ENCODE measurements at places on chromosomes 3 and 15. TPM values are rescaled to one million over a fixed set of nuclear protein-coding genes. Genes with fewer than 3 reads are reported as not detected.
A peak's percentile ranks its signal among the peaks of the same experiment; 100 is the strongest.

GRCh38 chr3:40847551-40847992 is 322.8 kb downstream of the ZNF621 start:
- DNase-seq, result peak; percentile 12

GRCh38 chr3:26058901-26059321 is 269.0 kb downstream of the OXSM start:
- no peak for DNase-seq

DNA sequence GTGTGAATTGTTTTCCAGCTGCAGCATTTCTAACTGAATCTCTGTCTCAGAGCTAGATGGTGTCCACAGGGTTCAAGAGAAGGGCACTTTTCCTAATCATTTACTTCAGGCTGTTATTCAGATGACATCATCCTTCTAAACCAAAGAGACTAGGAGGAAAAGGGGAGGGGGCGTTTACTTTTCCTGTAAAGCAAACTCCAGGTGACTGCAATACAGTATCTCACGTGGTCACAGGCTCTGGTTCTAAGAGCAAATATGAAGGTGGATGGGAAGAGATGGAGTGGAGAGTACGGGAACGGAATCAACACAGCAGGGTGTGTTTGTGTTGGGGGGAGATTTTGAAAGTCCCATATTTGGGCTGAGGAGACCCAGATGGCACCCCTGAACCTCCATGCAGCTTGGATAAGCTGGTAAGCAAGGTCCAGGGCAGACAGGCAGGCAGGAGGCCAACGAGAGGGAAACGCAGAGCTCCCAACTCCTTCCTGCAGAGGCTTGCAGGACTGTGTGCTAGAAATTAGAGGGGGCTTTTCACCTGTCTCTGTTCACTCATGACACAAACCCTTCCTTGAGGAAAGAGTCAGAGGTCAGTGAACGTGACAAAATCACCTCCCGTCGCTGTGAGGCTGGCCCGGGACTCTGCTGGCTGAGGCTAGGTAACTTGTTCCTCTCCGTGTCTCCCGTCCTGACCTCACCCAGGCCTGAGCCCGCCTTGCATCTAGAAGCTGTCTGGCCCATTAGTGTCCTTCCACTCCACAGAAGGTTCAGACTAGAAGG is 151.2 kb downstream of the OPA1 start:
- DNase-seq, result no peak

DNA sequence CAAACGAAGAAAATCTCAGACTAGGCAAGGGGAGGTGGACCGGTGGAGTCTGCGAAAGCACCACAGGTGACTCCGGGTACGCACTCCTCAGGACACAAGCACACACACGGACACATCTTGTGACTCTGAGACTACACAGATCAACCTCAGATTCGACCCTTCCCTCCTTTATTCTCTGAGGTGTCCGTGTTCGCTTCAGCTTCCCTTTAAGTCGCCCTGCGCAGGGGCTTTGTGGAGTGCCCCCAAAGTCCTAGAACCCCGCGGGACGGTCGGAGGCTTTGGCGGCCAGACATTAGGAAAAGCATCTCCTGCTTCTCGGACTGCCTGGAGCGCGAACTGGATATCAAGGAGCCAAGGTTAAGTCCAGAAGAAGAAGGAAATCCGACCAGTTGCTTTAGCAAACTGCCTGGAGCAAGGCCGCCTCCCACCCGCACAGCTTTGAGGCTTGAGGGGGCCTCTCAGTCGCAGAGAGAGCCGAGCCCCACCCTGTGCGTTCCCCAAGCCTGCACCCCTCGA is 730 bp downstream of the DGKG start:
- DNase-seq, result no peak

DNA sequence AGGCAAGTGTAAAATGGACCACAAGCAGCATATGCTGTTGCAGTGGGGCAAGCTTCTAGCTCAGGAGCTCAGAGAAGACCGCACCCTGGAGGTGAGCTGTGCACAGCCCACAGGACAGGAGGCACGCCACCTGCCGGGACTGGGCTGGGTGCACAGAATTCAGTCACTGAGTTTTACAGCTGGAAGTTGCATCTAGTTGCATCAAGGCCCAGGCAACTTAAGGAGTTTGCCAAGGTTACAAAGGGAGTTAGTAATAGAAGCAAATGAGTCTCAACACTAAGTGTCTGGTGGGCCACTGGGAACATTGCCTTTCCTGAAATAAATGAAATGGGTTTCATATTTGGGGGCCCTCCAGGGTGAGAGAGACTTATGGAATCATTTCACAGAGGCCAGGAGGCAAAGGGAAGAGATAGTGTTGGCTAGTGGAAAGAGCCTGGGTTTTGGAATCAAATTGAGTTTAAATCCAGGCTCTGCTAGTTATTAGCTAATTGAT is 36.0 kb upstream of the TIMP4 start:
- peak; percentile 31 for DNase-seq

- DNase-seq, result peak; percentile 61
Measured at GRCh38 chr3:172249039-172249438, 199.2 kb downstream of the GHSR start.

GRCh38 chr3:45608885-45609284 is 14.3 kb downstream of the LIMD1 start:
- no peak for DNase-seq

- peak; percentile 93 for DNase-seq
Measured at GRCh38 chr3:129481766-129482332, 41.8 kb downstream of the IFT122 start.

DNA sequence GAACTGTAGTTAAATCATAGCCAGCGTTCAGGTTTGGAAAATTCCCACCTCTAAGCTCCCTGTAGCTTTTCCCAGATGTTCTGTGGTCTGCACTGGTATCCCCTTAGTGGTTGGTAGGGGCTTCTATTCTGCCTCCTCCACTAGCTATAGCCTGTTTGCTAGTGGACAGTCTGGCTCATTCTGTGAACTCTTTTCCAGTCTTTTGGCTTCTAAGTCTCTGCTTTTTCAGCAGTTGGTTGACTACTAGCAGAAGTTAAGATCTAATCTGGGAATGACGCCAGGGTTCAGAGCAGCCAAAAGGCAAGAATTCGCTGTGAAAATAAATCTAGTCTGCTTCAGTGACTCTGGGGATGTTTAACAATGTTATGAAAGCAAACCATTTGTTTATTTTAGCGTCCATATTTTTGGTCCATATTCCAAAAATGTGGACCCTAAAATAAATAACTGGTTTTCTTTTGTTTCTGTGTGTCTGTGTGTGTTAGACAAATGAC is 73.7 kb upstream of the WDR72 start:
- DNase-seq, result no peak

DNA sequence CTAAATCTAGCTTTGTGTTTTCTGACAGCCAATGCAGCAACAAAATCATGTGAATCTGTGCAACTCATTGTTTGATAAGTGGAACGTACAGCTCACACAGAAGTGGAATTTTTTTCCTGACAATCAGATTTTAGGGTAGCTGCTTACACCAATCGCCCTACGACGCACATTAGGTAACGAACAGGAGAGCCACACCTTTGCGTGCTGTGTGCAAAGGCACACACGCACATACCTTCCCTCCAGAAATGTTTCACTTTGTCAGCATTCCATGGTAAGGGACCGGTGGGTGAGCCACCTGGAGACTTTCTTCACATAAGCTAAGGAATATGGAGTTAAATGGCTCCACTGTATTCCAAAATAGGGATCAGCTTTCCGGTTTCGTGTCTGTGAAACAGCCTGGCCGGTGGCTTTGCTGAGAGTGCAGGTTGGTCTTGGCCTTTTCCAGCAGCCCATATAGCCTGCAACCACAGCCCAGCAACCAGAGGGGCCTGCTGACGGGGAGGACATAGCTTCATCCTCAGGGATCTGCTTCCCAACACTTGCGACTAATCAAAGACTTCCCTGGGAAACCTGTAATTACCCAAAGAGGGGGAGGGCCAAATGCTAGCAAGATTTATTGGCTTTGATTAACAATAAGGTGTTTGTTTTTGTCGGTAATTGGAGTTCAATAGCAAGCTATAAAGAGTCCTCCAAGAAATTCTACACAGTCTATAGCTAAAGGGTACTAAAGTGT is 145.3 kb downstream of the ADAMTS17 start:
- DNase-seq, result no peak

GRCh38 chr15:63347074-63347857 is 34.4 kb downstream of the CA12 start:
- DNase-seq, result peak; percentile 39

- DNase-seq, result no peak
Measured at GRCh38 chr3:194269610-194270145, 81.5 kb downstream of the CPN2 start.

DNA sequence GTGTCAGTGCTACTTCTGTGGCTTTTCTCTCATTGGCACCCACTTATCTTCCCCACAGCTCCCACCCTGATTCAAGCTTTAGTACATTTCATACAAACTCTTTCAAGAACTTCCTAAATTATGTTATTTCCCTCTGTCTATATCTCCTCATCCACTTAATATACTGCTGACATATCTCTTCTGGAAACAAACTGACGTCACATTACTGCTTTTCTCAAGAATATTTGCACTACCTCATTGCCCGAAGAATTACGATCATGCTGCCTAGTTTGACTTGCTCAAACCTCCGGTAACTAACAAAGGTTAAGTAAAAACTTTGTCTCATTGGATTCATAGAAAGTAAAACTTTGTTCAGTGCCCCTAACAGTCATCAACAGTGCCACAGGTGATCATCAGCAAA is 76.5 kb downstream of the STAC start:
- no peak for DNase-seq

DNA sequence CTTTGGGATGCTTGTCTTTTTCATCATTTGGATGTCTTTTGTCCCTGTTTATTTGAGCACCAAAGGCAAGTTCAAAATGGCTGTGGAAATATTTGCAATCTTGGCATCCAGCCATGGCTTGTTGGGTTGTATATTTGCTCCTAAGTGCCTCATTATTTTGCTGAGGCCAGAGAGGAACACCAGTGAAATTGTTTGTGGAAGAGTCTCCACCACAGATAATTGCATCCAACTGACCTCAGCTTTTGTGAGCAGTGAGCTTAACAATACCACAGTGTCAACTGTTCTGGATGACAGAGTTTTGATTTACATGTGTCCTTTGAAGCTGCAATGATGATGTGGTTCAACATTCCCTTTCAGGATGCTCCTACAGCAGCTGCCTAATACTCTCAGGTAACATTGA is 83.0 kb upstream of the KCNAB1 start:
- no peak for DNase-seq

- DNase-seq, result no peak
Measured at GRCh38 chr3:15427981-15428380, 583 bp downstream of the EAF1 start.

- no peak for DNase-seq
Measured at GRCh38 chr3:195829897-195830254, 18.1 kb upstream of the MUC4 start.

GRCh38 chr3:23096041-23096440 is 107.1 kb upstream of the UBE2E2 start:
- DNase-seq, result no peak

GRCh38 chr3:179348325-179349013 is 960 bp downstream of the MFN1 start:
- peak; percentile 35 for DNase-seq

DNA sequence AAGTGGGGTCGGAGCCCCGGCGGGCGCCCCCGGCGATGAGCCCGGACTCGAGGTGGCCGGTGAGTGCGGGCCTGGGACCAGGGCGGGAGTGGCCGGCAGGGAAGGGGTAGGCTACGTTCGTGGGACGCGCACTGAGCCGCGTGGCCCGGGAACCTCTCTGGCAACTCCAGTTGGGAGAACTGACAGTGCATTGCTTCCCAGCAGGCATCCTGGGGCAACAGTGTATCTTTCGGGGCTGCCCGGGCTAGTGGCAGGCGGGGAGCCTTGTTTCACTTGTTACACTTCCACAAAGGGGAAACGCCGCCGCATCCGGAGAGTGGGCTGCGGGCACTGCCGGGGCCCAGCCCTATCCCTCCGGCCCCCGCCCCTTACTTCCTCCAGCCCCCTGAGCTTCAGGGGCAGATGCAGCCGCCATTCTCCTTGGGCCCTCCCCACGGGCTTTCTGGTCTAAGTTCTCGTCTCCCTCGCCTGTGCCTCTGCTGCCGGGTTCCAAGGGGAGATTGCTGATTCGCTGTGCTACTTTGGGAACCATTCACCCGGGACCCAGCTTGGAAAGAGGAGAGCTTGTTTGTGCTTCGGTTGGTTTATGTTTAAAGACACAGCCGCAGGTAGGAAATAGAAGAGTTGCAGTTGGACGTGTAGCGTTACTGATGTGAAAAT is 675 bp downstream of the BRPF1 start:
- no peak for DNase-seq

GRCh38 chr3:111764645-111765091 is 94.4 kb upstream of the PHLDB2 start:
- DNase-seq, result peak; percentile 77

GRCh38 chr3:38346587-38347410 is at the start of gene XYLB:
XYLB (plus strand) TSS chr3:38346785; CDS start chr3:38346869, 84 bp downstream.
- peak; percentile 75 for DNase-seq

GRCh38 chr3:63654931-63655330 is 2.5 kb downstream of the SNTN start:
- no peak for DNase-seq

DNA sequence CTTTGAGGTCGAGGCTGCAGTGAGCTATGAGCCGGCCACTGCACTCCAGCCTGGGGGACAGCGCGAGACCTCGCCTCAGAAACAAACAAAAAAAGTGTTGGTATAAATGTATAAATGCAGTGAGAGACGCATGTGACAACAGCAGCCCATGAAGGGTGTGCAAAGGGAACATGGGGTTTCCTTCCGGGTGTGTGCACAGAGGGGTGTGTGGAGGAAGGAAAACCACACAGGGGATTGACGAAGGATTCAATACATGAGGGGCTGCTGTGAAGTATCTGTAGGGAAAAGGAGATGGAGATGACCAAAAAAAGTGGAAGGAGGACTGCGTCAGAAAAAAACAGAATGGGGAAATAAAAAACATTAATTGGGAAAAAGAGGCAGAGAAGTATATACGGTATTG is 1.1 kb downstream of the MTFMT start:
- no peak for DNase-seq

DNA sequence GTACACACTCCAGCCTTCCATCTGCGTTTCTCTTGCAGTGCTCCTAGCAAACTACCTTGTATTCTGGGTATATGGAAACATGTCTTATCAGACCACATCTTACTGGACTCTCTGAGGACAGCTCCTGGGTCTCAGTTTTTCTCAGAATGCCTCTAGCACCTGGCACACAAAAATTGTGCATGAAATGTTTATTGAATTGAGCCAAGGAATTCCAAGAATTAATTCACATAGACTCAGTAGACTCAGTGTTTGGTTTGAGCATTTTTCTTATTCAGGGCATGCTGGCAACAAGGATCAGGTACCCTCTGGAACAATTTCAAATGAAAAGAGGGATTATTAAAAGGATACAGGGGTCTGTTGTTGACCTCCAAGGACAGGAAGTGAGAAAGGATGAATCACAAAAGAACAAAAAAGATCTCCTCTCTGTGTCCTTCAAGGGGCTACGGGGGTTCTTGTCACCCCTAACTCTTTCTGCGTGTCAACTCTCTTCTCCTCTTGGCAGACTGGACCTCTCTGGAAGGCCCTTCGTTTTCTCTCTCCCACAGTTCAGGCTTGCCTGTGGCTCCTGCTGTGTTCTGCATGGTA is 270.0 kb upstream of the HES1 start:
- DNase-seq, result no peak

- DNase-seq, result no peak
Measured at GRCh38 chr3:144626835-144627234, 655.2 kb downstream of the DIPK2A start.

Gene MYRIP
- total RNA-seq, result not detected

Gene CTXN2
- not detected for total RNA-seq

Gene C3orf70
- total RNA-seq, result 0.05 TPM

Gene XIRP1
- total RNA-seq, result not detected

Gene ACKR4
- total RNA-seq, result 0.17 TPM

Gene FGF12
- total RNA-seq, result not detected

Gene ITIH1
- total RNA-seq, result not detected

Gene NLGN1
- total RNA-seq, result not detected

Gene GCSAM
- 2.2 TPM for total RNA-seq

Gene HYAL1
- total RNA-seq, result 0.17 TPM

Gene RBPMS2
- total RNA-seq, result not detected

Gene COL6A6
- total RNA-seq, result not detected
